ENCODE measurements at places on chromosomes 11 and 22.

- DNase-seq, result peak; percentile 98
Measured at GRCh38 chr22:43263645-43264514, 76.9 kb upstream of the TTLL12 start.

GRCh38 chr11:59284773-59285129, 72.0 kb upstream of the MPEG1 start:
- no peak for DNase-seq

GRCh38 chr22:20588092-20588842, 80.9 kb downstream of the MED15 start:
- DNase-seq, result no peak

- no peak for DNase-seq
Measured at GRCh38 chr22:38739300-38740055, 16.3 kb downstream of the SUN2 start.

Measured in hematopoietic multipotent progenitor cell treated with erythropoietin and hydrocortisone succinate and interleukin-3 and kit ligand, for 4 days (in vitro differentiated cells).